Frontal cortex (tissue), 4 donors: ENCODE measurements at places on chromosomes 3 and 15. TPM values are rescaled to one million over a fixed set of nuclear protein-coding genes. Genes with fewer than 3 reads are reported as not detected.

The ATP13A5 gene
- 0.41 TPM for total RNA-seq

DNA sequence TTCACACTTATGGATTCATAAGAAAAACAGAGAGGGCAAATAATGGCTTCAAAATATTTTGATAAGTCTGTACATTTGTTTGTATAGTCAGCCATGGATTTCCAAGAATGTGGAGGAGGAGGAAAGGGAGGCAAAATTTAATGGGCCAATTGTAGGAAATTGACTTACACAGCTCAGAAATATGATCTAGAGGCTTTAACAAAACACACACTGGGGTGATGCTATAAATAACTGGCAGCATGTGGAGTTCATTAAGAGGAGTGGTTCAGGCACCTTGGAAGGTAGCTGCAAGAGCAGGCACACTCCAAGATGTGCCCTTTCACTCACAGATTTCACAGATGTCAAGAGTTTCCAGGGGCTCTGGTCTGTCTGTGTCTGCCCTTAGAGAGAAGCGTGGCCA, 193.4 kb upstream of the RASGRP1 start:
- no peak for DNase-seq

The IL20RB gene
- 0.82 TPM for total RNA-seq

- DNase-seq = no peak
Observed at GRCh38 chr3:154304936-154305335, 19.4 kb downstream of the DHX36 start.

GRCh38 chr3:72185549-72186399, 400.8 kb upstream of the PROK2 start:
- no peak for DNase-seq
